ENCODE measurements at places on chromosomes 13 and 19.
A peak's percentile ranks its signal among the peaks of the same experiment; 100 is the strongest.

- DNase-seq, result no peak
These were observed 9.2 kb downstream of the RANBP3 start for GRCh38 chr19:5968431-5969373.

DNA sequence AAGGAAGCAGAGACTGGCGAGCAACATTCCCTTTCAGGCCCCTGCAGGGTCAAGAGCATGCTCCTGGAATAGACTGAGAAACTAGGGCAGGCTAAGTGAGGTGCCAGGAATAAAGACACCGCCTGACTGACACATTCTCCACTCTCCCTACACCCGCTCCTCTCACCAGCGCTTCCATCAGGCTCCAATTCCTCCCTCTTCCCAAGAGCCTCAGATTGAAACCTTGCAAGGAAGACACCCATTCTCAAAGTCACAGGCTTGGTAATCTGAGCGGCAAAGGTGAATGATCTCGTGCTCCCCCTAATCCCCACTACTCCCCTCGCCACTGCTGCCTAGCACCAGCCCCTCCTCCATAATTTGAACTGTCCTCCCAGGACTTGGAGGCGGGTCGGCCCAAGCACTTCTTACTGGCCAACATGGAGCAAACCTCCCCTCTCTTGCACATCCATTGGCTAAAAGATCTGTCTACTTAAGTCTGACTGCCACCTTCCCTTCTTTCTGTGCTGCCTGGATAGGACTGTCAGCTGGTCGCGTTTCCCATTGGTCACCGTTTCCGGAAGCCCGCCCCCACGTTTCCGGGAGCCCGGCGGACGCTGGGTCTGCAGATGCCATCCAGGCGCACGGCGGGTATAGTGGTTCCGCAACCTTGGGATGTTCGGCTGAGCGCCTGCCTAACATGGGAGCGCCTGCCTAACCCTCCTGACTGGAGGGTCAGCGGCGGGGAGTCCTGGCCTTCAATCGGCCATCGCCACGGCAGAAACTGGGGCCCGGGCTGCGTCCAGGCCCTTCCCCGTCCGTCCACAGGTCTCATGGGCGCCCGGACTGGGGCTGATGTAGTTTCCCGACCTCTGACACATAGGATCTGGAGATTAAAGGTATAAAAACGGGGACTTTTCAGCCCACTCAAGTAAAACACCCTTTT lies 33.6 kb downstream of the ZNF383 start:
- DNase-seq, result peak; percentile 2

DNA sequence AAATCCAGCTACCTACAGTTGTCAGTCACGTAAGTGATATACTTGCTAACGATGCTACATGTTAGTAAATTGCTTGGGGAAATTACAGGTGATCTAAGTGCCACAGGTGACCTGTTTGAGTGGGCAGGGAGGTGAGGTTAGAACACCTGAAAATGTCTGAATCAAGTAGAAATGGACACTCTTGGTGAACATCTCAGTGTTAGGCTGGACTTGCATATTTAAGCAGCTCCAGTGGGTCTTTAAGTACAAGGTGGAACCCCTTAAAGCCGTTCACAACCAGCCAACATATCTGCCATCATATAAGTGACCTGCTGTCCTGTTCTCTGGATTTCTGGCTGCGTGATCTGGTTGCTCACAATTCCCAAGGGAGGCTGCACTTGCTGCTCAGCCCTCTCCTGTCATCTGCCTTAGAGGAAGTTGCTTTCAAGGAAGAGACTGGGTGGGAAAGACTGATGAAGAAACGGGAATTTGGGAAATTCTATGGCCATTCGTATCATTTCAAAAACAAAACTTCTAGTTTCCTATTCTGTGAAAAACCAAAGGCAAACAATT lies 244.0 kb downstream of the DCLK1 start:
- no peak for DNase-seq

- DNase-seq, result no peak
These were observed 176.1 kb upstream of the KLHL1 start for GRCh38 chr13:70284371-70284770.

DNA sequence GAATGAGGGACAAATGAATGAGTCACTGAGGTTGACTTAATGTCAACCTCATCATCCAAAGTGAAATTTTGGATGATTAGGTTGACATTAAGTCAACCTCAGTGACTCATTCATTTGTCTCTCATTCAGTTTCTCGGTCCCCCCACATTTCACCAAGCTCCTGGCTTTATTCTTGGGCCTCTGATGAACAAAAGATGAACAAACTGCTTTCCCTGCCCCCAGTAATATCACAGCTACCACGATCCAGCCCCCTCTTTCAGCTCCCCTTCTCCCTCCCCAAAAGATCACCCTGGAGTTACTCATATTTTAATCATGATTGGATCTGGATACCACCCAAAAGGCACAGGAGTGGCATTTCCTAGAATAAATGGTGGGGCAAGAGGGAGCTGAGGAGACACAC lies 10.8 kb downstream of the CEACAM18 start:
- no peak for DNase-seq

DNA sequence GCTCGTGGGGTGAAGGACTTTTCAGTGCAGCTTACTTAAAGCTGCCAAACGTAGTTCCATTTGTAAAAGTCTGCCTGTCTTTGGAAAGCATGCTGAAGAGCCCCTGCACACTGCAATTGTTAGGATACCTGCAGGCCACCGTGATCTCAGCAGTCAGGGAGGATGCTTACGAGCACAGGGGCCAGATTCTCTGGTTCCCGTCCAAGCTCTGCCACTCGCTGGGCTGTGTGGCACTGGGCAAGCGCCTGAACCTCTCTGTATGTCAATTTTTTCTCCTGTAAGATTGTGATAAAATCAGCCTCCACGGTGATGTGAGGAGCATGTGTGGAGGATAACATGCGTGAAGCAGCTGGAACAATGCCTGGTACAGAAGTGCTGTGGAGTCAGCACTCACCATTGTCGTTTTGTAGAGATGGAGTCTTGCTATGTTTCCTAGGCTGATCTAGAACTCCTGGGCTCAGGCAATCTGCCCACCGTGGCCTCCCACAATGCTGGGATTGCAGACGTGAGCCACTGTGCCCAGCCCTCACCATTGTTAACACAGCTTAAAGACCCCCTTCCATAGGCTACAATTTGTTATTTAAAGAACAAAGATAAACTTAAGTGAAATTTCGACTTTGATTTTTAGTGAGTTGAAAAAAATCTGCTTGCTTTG lies 3.5 kb downstream of the ADPRHL1 start:
- DNase-seq, result no peak

GRCh38 chr19:3338541-3339181 lies 27.7 kb upstream of the NFIC start:
- peak; percentile 25 for DNase-seq

DNA sequence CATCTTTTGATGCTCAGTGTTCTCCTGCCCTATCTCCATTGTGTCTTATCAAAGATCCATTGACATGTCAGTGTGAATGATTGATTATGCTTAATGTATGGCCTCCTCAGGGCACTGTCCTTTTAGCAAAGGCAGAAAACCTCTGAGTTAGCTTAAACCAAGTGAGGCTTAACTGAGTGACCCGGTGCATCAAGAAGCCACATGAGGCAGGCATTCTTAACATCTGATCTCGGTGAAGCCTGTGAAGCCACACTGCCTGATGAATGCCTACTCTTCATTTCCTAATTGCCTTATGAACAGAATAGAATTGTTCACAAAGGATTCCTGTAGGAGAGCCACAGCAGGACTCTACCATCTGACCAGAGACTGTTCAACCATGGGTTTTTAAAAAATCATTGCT lies 168.1 kb upstream of the SOX21 start:
- DNase-seq, result no peak

DNA sequence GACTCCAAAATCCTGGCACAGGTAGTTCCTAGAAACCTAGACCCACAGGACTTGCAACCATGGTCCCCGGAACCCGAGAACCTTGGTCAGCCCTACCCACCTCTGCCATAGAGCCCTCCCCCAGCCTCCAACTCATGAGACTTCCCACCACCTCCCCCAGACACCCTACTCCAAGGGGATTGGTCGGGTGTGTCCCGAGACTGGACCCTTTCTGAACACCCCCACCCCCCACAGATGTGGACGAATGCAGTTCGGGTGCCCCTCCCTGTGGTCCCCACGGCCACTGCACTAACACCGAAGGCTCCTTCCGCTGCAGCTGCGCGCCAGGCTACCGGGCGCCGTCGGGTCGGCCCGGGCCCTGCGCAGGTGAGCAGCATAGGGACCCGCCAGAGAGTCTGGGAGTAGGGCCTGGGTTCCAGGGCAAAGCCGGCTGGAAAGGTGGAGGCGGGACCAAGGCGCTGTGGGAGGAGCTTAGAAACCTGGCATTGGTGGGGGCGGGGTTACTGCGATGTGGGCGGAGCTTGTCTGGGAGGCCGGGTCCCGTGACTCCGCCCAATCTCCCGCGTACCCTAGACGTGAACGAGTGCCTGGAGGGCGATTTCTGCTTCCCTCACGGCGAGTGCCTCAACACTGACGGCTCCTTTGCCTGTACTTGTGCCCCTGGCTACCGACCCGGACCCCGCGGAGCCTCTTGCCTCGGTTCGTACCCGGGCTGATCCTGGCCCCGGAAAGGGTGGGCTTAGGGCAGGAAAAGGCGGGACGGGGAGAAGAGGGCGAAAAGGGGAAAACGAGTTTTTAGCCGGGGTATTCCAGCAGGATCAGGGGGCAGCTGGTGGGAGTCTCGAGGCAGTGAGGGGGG lies 11.9 kb downstream of the LTBP4 start:
- peak; percentile 58 for DNase-seq

Measured in stimulated activated CD8-positive, alpha-beta memory T cell treated with anti-CD3 and anti-CD28 coated beads, Interleukin-12 subunit alpha, Interleukin-12 subunit beta, amount 100 ng/mL, for 4 hours (primary cell).